Colonic mucosa (tissue), 4 donors: ENCODE measurements at places on chromosomes 2 and 18. TPM values are rescaled to one million over a fixed set of nuclear protein-coding genes. Genes with fewer than 3 reads are reported as not detected.

GCA gene
- 30.9 TPM for total RNA-seq

CFC1 gene
- total RNA-seq, result 0.44 TPM

DCDC2C gene
- not detected for total RNA-seq

ACMSD gene
- not detected for total RNA-seq

EMILIN1 gene
- 43.0 TPM for total RNA-seq

CSRNP3 gene
- 1.5 TPM for total RNA-seq

DLGAP1 gene
- total RNA-seq, result 0.50 TPM

DYNAP gene
- not detected for total RNA-seq

MORN2 gene
- total RNA-seq, result 11.5 TPM

INPP1 gene
- 35.3 TPM for total RNA-seq

ZSWIM2 gene
- not detected for total RNA-seq

ERMN gene
- total RNA-seq, result 0.11 TPM

FTCDNL1 gene
- 1.8 TPM for total RNA-seq

ELOA2 gene
- total RNA-seq, result not detected

NEU4 gene
- total RNA-seq, result 84.5 TPM

CMPK2 gene
- total RNA-seq, result 3.6 TPM

SLC5A7 gene
- not detected for total RNA-seq

OSBPL6 gene
- total RNA-seq, result 0.58 TPM

EVX2 gene
- total RNA-seq, result not detected

SS18 gene
- total RNA-seq, result 43.9 TPM

CTAGE1 gene
- not detected for total RNA-seq
